ENCODE measurements at places on chromosomes 7 and 10.

GRCh38 chr7:93717217-93717900, 142.8 kb upstream of the CALCR start:
- DNase-seq, result no peak

DNA sequence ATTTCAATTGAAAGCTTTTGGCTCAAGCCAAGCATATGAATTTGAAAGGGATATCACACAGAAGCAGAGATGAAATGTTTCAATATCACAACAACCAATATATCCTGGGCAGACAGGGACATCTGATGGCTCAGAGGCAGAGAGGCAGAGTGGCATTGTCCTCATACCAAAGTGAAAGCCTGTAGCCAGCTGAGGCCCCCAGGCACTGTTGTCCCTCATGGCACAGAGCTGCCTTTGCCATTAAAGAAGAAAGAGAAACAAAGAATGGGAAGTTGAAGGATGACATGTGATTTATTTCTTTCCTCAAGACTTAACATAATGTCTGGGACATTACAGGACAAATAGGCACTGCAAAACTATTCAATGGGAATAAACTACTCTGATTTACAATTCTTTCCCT, 504.3 kb upstream of the PCDH15 start:
- no peak for DNase-seq

DNA sequence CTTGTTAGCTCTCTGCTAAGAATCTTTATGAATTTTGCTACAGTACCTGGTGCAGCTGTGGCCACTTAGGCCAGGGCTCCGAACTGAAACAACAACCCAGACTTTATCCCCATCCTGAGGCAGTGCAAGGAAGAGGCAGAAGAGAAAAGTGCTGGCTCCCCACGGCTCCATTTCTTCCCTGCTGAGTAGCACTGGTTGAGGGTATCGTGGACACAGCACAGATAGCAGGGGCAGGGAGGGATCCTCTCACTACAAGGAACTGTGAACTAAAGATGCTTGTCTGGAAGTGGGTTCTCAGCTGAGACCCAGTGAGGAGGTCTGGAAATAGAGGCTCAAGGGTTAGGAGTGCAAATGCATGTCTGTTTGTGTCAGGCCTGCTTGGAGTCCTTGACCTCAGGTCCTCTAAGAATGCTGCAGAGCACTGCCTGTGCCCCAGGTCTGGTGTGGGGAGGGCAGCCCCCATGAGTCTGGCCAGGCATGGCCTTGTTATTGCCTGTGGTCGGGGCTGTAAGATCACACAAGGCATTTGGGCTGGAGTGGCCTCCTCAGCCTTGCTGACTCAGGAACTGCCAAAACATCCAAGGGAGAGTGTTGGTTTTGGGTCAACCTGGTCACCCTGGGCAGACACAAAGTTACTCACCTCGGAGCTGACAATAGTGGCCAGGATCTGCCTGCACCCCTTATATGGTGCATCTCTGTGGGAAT, 58.1 kb downstream of the DMBT1 start:
- DNase-seq, result no peak

GRCh38 chr10:26269754-26270153, 53.2 kb downstream of the GAD2 start:
- no peak for DNase-seq

GRCh38 chr7:159158888-159159405, 14.3 kb upstream of the VIPR2 start:
- DNase-seq, result no peak

DNA sequence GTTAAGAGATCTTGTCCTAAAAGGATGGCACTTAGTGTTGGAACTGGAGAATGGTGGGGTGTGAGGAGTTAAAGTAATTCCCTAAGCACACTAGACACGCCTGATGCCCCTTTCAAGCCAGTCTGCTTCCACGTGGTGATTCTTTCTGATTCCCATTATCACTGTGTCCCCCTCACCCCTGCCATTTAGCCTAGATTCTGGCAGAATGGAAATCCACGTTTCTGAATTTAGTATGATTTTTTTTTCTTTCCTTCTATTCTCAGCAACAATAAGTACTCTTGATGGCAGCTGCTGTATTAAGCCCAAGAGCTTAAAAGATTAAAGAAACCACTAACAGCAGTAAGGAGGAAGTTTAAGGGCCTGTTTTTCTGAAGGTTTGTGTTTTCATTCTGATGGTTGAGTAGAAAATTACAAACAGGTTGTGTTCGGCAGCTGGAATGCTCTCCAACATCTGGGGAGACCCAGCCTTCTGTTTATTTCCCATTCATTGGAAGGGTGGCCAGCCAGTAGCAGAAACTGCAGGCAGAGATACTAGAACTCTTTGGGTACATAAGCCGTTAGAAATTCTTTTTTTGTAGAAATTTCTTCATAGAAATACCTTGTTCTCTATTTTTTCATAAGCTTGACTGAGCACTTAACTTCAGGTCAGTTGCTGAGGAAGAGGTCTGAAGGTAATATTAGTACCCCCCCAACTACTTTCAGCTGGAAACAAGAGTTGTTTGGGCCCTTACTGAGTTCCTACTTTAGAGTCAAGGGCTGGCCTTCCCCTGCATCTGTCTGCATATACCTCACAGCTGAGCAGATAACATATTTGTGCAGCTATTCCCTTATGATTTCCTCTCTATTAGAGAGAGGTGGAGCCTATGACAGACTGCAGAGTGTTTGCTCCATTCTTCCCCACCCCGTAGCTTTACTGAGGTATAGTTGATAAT, 355.1 kb downstream of the AUTS2 start:
- DNase-seq, result no peak

DNA sequence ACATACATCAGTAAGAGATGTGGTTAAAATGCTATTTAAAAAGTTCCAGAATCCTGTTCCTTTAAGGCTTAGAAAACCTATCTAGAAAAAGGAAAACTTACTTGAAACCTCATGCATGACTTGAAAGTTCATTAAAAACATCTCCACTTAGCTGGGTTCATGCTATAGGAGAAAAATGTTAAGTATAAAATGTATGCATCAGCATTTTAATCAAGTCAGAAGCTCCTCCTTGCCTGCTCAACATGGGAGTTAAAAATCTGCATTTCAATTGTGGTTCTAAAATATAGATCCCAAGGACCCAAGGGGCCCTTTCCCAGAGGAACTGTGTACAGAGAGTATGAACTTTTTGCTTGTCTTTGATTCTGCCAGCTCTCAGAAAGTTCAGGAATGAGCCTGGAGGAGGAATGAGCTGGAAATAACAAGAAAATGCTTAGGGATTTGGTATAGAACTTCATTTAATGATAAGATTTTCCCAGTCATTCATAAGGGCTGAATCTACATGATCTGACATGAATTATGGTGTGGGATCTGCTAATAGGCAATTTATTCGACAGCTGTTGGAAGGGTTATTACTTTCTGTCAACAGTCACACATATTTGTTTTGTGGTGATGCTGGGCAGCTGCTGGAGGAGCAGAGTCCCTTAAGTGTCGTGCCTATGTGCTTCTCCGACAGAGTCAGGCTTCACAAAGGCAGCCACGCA, 85.6 kb upstream of the MTPN start:
- no peak for DNase-seq

- no peak for DNase-seq
These were observed 21.7 kb downstream of the CCM2 start for GRCh38 chr7:45021604-45022296.

Measured in stimulated activated CD8-positive, alpha-beta memory T cell treated with anti-CD3 and anti-CD28 coated beads, Interleukin-2, amount 100 ng/mL, for 1 hour (primary cell).